GM12878 (cell line): ENCODE measurements at places on chromosomes 11 and 22. TPM values are rescaled to one million over a fixed set of nuclear protein-coding genes. Genes with fewer than 3 reads are reported as not detected.

SPON1 gene
- polyA plus RNA-seq = 0.15 and 1.1 TPM in 2 replicates

MS4A12 gene
- not detected in 2 replicates for polyA plus RNA-seq

DNA sequence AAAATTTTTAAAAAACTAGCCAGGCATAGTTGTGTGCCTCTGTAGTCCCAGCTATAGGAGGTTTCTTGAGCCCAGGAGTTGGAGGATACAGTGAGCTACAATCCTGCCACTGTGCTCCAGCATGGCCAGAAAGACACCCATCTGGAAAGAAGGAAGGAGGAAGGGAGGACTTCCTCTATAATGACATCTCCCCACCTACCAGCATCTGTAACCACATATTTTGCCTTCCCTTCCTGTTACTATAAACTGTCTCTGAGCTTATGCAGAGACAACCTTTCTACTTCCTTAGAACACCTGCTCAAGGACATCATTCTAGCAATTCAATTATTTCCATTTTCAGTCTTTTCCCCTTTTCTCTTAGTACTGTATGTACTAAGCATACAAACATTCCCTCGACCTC is 2.2 kb upstream of the NUP160 start:
- no peak for DNase-seq

NAALADL1 gene
- 1.1 and 1.4 TPM in 2 replicates for polyA plus RNA-seq

DNA sequence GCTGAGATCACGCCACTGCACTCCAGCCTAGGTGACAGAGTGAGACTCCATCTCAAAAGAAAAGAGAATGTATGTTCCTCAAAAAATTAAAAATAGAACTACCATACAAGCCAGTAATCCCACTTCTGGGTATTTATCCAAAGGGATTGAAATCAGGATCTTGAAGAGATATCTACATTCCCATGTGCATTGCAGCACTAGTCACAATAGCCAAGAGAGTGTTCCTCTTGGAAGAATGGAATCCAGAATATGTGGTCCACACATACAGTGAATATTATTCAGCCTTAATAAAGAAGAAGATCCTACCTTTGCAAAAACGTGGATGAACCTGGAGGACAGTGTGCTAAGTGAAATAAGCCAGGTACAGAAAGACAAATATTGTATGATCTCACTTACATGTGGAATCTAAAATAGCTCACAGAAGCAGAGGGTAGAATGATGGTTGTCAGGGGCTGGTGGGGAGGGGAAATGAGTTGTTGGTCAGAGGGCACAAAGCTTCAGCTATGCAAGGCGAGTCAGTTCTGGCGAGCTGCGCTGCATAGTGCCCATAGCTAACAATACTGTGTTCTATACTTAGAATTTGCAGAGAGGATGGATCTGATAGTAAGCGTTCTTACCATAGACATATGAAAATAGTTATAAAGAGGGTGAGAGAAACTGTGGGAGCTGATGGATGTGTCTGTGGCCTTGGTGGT is 32.1 kb downstream of the GRIK4 start:
- no peak for DNase-seq

- DNase-seq = no peak
Measured at GRCh38 chr22:26259510-26259909, 90.2 kb downstream of the SEZ6L start.

CCDC188 gene
- not detected in 2 replicates for polyA plus RNA-seq

DNA sequence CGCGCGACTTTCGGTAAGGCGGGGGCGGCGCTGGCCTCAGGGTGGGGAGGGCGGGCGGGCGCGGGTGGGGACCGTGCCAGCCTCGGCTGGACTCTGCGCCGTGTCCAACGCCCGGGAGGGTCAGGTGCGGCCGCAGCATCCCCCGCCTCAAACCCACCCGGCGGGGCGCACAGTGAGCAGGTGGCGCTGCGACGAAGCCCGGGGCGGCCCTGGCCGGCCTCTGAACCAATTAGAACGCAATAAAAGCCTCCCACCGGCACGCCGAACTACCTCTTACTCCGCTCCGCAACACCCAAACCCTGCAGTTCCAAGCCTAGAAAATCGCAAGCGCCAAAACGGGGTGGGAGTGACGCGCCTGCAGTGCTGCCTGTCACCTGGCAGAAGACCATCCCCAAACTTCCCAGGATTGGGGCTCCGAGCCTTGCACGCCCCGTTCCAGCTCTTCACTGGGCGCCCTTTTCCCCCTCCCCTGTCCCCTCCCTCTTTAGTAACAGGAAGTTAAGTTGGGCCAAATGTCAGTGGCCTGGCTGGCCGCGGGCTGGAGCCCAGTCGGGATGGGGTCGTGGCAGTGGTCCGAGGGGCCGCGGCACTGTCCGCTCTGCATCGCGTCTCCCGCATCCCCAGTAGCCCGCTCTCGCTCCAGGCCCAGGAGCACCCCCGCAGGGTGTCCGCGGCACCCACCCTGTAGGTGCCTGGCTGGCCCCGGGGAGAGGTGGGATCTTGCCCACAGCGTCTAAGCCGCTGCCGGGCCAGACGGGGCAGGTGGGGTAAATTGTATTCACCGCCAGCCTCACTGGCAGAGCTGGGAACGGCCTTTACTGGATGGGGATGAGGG is 541 bp downstream of the MICAL2 start:
- no peak for DNase-seq

DDI1 gene
- polyA plus RNA-seq = not detected in 2 replicates

KCTD14 gene
- polyA plus RNA-seq = 0.52 and 0.54 TPM in 2 replicates

NXPE2 gene
- not detected in 2 replicates for polyA plus RNA-seq

CDKN1C gene
- not detected in 2 replicates for polyA plus RNA-seq

DNA sequence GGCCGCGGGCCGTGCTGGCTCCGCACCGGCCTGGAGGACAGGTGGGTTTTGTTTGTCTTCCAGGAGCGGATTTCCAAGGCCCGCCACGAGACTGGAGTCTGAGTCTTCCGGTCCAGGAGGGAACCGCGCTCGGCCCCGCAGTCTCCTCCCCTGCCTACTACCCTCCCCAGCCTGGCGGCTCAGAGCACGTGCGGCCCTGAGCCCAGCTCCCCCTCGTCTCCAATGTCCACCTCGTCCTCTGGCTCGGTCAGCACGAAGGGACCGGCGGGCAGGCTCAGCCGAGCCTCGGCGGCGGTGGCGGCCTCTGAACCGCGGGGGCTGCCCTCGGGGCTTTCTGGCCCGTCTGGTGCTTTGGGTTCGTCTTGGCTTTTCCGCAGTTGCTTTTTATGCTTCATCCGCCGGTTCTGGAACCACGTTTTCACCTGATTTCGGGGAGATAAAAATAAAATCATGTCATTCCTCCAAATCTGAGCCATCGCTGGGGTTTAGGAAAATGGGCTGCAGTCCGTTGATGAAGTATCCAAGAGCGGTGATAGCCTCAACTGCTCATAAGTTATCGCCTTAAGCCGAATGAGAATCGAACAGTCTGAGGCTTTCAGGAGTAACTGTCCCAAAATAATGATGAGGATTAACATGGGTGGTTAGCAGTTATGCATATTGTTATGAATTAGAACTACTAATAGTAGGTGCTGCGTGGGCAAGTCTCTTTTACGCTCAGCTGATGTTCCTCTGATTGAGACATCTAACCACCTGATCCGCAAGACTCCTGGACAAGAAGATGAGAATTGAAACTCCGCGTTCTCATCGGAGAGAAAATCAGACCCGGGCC is 4.0 kb downstream of the BSX start:
- no peak for DNase-seq

DNA sequence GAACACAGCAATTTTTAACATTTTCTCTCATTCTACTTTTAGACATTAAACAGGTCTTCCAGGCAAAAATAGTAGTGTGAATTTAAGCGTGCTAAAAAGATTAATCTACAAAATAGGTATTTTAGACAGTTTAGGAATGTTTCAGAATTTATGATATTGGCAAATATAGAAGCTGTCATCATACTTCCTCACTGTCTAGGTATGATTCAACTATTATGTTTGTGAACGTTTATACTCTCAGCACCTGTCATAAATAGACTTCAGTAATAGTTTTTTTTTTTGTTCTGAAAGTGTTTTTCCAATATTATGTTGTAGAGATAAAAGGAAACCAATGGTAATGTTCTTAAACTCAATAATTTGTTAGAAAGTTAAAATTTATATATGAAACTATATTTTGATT is 103.0 kb downstream of the ARHGAP42 start:
- no peak for DNase-seq

- no peak for DNase-seq
Measured at GRCh38 chr22:30185549-30185948, 61.0 kb downstream of the LIF start.

GRCh38 chr11:28697920-28698827 is 590.0 kb downstream of the METTL15 start:
- DNase-seq = no peak

DNA sequence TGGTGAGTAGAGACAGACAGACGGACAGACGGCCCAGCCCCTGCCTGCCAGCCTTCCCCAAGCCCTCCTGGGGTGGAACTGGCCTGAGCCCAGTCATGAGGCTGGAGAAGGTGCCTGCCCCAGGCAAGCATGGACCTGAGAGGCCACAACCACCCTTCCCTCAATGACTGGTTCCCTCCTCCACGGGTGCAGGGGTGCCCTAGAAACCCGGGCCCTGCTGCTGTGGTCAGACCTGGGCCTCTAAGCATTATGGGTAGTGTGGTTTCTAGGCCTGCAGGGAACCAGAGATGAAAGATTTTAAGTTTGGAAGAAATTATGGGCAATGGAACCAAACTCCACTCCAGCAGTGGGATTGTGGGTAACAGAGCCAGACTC is 13.5 kb downstream of the RHBDD3 start:
- DNase-seq = no peak

- no peak for DNase-seq
Measured at GRCh38 chr11:107704451-107704850, 7.4 kb downstream of the SLN start.

LARGE2 gene
- polyA plus RNA-seq = 0.28 TPM in 1 of 2 replicates, not detected in the other

- DNase-seq = no peak
Measured at GRCh38 chr11:118263695-118264568, at the start of gene MPZL2. MPZL2 (minus strand) TSS chr11:118264297; CDS start chr11:118264153, 144 bp downstream.
